ENCODE measurements at places on chromosomes 5 and 9. TPM values are rescaled to one million over a fixed set of nuclear protein-coding genes. Genes with fewer than 3 reads are reported as not detected.

BAAT gene
- 0.39 TPM for polyA plus RNA-seq

LCN12 gene
- 24.5 TPM for polyA plus RNA-seq

GLDC gene
- polyA plus RNA-seq = 25.3 TPM

CD14 gene
- 10.0 TPM for polyA plus RNA-seq

TARS1 gene
- 126 TPM for polyA plus RNA-seq

C8G gene
- polyA plus RNA-seq = 1.1 TPM

SPATA31D4 gene
- polyA plus RNA-seq = not detected

CCL28 gene
- 2.8 TPM for polyA plus RNA-seq

TIMD4 gene
- 0.69 TPM for polyA plus RNA-seq

CCDC192 gene
- polyA plus RNA-seq = 0.79 TPM

CDKN2A gene
- not detected for polyA plus RNA-seq

TPPP gene
- polyA plus RNA-seq = 6.2 TPM

ISL1 gene
- polyA plus RNA-seq = not detected
